H54 (cell line): ENCODE measurements at places on chromosomes 2 and 18.
A peak's percentile ranks its signal among the peaks of the same experiment; 100 is the strongest.

GRCh38 chr2:121336528-121337294 lies 51.7 kb upstream of the TFCP2L1 start:
- no peak for DNase-seq

- no peak for DNase-seq
Observed at GRCh38 chr2:60560734-60561644, 7.5 kb upstream of the BCL11A start.

DNA sequence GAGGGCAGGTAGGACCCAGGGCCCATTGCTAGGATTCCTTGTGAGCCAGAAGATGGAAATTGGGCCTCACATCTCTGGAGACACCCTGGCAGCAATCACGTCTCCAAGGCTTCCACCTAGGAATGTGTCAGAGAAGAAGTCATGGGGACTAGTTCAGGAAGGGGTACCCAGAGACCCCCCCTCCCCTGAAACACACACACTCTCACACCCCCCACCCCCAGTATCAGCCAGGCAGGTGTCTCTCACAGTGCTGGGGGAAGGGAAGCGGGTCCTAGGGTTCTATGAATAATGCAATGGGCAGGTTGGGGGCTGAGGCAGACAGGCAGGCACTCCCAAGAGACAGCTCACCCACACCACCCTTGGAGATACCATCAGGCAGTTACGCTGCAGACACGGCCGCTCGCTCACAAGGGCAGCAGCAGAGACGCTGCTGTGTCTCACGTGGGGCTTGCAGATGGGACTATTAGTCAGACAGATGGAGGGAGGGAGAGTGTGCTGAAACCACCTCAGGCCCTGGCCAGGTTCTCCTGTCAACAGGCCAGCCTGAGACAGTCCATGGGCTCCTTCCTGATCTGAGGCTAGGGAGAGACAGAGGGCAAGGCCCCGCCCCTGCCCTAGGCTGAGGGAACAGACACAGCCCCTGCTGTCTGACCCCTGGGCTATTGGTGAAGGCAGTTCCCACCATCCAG lies 134.6 kb downstream of the CYP26B1 start:
- DNase-seq: peak; percentile 16

- peak; percentile 38 for DNase-seq
Observed at GRCh38 chr2:203578759-203579643, 43.9 kb upstream of the RAPH1 start.

DNA sequence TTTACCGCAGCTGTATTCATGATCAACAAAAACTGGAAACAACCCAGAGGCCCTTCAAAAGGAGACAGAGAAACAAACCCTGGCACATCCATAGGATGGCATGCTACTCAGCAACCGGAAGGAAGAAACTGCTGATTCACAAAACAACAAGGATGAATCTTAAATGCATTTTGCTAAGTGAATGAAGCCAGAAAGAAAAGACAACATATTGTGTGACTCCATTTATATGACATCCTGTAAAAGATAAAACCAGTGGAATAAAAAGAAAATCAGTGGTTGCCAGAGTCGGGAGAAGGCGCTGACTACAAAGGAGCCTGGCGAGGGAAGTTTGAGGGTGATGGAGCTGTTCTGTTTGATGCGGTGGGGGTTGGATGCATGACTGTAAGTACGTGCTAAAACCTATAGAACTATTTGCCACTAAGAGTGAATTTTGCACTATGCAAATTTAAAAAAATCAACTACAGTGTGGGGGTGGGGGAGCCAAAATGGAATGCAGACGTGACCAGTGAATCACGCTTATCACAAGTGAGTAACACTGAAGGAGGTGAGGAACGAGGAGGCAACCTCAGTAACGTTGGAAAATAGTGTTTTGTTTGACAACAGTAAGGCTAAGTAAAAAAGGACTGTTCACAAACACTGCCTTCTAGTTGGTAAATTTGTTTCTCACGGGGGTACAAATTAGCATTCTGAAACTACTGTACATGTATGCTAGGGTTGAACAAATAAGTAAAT lies 108.9 kb downstream of the INHBB start:
- DNase-seq: no peak

- DNase-seq: no peak
Observed at GRCh38 chr2:226256237-226256636, 543.4 kb downstream of the IRS1 start.

- DNase-seq: no peak
Observed at GRCh38 chr2:221610255-221610654, 38.2 kb upstream of the EPHA4 start.

DNA sequence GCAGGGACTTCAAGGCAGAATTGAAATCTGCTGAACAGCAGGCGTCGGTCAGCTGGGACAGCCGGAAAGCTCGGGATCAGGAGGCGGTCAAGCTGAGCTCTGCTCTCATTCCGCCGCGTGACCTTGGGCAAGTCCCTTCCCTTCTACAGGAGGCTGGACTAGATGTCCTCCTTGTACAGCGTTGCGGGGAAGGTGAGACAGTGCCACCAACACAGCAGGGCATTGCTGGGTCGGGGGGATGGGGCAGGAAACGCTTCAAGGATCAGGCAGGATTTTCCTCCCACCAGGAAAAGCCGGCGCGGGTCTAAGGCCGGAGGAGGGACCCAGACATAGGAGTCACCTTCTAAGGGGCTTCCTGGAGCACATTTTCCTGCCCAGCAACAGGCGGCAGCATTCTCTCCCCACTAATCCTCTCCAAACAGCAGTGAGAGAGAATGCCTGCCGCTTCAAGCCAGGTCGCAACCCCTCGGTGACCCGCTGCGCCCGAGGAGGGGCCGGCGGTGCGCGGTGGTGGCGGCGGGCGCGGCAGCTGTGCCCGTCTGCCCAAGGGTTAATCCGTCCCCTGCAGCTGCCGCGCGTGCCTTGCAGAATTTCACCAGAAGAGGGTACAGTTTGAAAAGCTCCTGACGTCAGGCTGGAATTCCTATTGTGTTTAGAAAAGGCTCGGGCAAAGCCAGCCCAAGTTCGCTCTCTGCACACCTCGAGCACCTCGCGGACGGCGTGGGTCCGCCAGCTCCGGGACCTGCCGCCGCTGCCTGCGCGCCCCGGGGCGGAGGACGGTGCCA lies at the start of gene KCNF1:
KCNF1 (plus strand) TSS at position 644 of the 785 bp plus-strand sequence. CDS start 493 bp downstream, outside the sequence.
- no peak for DNase-seq

DNA sequence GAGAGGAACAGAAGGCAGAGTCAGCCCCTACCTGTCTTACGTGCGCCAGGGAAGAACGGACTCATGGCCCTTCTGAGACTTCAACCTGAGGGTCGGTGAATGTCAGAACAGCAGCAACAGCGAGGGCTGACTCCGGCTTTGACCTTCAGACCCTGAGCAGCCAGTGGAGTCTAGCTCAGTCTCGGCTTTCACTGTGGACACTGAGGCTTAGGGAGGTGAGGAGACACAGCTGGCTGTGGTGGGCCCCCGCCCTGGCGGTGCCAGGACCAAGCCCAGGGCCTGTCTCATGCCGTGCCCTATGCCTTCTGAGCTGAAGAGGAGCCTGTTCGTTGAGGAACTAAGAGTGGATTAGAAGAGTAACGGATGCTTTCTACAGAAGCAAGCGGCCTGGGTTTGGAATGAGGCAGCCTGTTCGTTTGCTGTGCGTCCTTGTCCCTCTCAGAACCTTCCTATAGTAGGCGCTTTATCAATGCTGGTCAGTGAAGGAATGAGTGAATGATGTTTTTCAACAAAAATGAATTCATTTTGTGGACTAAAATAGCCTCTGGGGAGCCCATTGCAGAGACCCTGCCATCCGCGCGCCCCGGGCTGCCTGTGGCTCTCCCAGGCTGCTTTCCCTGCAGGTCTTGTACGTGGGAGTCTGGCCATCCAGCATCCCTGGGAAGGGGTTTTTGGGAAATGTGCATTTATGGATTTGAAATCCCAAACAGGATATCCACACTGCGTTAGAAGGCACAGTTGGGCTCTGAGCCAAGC lies 38.9 kb downstream of the ASB1 start:
- no peak for DNase-seq

GRCh38 chr2:76684756-76685155 lies 837.4 kb downstream of the LRRTM4 start:
- DNase-seq: no peak

GRCh38 chr2:234025466-234025865 lies 25.0 kb upstream of the SPP2 start:
- DNase-seq: no peak

DNA sequence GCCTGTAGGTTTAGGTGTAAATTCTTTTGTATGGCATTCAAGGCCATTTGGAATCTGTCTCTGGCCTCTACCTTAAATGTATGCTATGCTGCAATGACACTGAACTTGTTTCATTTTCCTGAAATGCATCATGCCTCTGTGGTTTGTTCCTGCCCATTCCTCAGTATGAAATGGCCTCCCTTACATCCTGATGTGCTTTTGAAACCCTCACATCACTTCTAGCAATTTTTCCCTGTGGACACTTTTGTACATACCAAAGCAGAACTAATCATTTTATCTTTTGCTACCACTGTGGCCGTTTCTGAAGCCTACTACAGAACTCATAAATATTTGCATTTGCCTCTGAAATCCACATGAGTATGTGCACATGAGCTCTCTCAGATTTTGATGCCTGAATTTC lies 557.2 kb downstream of the ERBB4 start:
- no peak for DNase-seq

GRCh38 chr2:16653799-16654198 lies 11.8 kb downstream of the CYRIA start:
- DNase-seq: no peak

GRCh38 chr2:143530758-143531157 lies 401.5 kb downstream of the ARHGAP15 start:
- DNase-seq: no peak

GRCh38 chr18:21820033-21820810 lies 79.6 kb downstream of the MIB1 start:
- no peak for DNase-seq

GRCh38 chr2:56582570-56582969 lies 398.8 kb downstream of the CCDC85A start:
- DNase-seq: no peak

DNA sequence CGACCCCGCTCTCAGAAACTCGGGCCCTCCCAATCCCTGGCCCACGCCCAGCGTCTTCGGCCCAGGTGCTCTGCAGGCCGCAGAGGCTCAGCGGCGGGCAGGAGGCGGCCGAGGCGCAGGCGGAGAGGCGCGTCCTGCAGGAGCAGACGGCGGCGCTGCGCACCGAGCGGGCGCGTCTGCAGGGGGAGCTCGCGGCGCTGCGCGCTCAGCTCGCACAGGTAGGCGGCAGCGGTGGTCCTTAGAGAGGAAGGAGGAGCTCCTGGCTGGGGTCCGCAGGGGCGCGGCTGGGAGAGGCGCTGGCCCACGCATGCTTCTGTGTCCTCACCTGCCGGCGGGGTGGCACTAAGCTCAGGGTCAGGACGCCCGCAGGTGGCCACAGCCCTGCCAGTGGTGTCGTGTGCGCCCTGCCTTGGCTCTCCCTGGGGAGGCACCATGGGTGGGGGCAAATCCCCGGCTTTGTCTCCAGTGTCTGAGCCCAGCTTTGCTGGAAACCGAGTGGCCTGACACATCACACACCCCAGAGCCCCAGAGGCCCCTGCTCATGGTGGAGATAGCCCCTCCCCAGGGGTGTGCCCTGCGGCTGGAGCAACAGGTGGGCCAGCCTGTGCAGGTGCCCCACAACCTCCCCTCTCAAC lies 14.9 kb upstream of the SNED1 start:
- DNase-seq: no peak

- DNase-seq: no peak
Observed at GRCh38 chr18:9711361-9712129, 3.4 kb downstream of the RAB31 start.

DNA sequence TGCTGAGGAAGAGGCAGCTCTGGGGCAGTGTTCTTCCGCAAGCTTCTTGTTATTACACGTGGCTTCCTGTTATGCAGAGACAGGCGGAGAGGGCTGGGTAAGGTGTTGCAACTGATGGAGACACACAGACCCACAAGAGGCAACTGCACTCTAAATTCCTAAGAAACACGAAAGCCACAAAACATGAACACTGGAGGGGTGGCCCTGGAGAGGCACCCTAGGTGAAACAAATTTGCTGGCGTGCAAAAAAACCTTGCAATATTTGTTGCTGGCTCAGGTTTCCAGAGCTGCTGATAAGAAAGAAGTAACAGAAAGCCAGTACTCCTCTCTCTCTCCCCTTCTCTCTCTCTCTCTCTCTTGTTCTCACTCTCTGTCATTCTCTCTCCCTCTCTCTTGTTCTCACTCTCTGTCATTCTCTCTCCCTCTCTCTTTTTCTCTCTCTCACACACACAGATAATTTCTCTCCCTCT lies 31.8 kb downstream of the ARHGAP25 start:
- no peak for DNase-seq

DNA sequence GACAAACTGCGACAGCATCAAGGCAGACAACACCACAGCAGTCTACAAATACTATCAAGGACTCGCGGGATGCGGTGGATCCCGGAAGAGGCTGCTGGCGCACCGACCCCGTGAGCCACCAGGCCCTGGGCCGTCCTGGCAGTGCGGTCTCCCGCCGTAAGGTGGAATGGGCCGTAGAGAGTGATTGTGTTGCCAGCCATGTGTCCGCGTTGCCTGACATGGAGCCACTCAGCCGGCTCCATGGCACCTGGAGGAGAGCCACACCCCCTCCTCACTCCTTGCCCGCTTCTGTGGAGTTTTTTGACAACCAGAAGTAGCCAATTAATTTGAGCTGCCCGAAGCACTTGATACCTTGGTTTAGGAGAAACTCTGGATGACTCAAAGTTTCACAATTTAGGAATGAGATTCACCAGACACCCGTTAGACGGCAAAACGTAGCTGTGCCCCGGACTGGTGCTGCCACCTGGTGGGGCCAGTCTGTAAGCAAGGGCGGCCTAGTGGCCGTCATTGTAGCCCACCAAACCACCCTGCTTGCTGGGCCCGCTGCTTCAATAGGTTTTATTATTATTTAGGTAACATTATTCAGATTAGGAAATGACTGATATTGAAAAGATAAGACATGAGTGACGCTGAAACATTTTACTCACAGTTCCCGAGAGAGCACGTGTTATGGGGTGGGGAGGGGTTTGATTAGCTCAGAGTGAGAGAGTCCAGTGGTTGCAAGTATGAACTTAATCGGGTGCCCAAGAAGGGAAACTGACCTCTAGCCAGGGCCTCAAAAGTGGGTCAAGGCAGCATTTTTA lies 10.2 kb upstream of the IMP4 start:
- peak; percentile 67 for DNase-seq

DNA sequence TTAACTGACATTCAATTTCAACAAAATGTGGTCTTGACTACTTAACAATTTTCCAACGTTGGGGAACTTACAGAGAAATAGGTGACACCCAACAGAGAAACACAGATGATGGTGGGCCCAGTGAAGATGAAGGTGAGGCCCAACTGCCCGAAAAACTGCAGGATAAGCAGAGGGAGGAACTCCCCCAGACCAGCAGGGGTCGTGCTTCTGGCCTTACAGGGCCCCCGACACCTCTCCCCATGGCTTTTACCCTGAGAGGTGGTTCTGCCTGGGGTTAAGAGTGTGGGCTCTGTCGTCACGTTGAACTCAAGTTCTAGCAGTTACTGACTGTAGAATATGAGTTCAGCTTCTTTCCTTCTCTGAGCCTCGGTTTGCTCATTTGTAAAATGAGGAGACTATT lies 119.5 kb upstream of the SMIM21 start:
- no peak for DNase-seq

DNA sequence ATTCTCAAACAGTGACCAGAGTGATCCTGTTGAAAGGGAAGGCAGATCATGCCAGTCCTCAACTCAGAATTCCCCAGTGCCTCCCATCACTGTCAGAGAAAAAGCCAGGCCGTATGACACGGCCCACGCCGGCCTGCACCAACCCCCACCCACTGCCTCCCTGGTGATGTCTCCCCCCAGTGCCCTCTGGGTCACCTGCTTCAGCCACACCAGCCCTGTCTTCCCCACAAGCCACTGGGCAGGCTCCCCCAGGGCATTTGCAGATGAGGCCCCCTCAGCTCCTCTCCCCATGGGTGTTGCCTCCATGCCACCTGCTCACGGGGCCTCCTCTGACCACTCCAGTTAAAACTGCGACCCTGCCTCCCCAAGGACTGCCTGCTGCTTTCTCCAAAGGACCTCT lies 169.8 kb downstream of the SH3RF3 start:
- DNase-seq: no peak

- no peak for DNase-seq
Observed at GRCh38 chr18:31830686-31831085, 70.0 kb upstream of the SLC25A52 start.
